Fibroblast of skin of abdomen (primary cell): ENCODE measurements at places on chromosomes 1 and 21.

DNA sequence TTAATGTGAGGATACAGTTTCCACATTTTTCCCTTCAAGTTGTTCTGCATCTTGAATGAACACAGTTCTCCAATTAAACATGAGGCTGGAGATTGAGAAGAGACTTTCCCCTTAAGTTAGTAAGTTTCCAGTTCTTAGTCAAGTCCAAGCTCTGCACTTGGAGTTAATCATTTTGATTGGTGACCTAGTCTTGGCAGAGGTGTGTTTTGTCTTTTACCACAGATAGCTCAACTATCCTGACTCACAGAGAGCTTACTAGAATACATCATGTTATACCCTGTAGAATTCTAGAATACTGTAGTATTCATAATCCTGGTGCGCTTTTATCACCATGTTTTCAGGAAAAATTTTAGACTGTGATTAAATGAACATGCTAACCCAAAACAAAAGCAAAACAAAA, 129.2 kb downstream of the CYYR1 start:
- DNase-seq: peak; percentile 63

DNA sequence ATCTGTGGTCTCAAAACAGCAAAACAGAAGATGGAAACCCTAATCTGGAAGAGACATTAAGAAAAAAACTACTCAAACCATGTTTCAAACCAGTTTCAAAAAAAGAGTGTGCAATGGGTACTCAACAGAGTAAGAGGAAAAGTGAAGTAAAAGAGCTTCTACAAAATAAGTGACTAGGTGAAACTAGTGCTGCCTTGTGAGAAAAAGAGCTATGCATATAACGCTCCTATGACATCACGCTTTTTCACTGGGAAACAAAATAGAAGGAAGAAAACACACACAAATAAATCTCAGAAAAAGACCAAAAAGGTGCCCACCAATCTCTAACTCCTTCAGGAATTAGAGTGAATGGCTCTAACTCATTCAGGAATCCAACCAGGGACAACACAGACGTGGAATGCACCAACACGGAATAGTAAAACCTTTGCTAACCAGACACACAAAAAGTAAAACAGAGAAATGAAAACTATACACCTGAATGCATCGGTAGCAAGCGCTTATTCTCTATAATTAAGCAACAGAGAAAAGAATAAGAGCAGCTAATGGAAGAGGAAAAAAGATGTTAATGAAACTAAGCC, 1.3 kb downstream of the FOXJ3 start:
- no peak for DNase-seq

- DNase-seq: no peak
These were observed 62.8 kb downstream of the CNST start for GRCh38 chr1:246629030-246629429.

DNA sequence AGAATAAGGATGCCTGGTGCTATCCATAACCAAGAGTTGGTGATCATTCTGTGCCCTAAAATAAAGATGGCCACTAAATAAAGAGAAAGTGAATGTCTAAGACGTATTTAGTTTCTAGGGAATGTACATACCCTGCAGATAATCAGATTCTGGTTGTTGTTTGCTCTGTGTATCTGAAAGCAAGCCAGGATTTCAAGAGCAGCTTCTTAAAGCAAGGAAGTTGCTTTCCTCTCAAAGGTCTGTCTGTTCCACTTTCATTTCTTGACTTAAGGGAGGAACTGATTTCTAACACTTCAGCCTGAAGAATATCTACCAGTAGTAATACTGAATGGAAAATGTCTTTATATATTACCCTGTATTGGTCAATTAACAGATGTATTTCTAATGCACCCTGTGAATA, 88.8 kb downstream of the KIF1B start:
- DNase-seq: no peak

GRCh38 chr1:171898941-171899340, 57.6 kb downstream of the DNM3 start:
- no peak for DNase-seq
